Stimulated activated CD4-positive, alpha-beta T cell treated with anti-CD3 and anti-CD28 coated beads, Interleukin-4, amount 100 ng/mL, for 1 hour (primary cell): ENCODE measurements at places on chromosomes 5 and 9.

DNA sequence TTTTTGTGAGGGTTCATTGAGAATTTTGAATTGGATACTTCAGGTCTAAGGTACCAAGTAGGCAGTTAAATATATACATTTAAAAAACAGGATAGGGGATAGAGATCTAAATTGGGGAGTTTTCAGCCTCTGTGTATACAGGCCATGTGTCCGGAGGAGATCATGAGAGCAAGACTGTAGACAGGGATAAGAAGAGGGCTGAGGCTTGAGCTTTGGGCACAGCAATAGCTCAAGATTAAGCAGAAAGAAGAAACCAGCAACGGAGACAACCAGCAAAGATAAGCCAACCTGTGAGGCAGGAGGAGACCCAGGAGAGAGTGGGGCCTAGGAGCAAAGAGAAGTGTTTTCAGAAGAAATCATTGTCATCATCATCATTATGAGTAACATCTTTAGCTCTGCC is 258.4 kb downstream of the GRIA1 start:
- DNase-seq: no peak

GRCh38 chr5:156326718-156327259 is at the start of gene SGCD:
TSS of gene SGCD (plus strand) at chr5:156327164.
- no peak for DNase-seq

GRCh38 chr5:55146080-55146479 is 13.9 kb upstream of the GPX8 start:
- DNase-seq: no peak

DNA sequence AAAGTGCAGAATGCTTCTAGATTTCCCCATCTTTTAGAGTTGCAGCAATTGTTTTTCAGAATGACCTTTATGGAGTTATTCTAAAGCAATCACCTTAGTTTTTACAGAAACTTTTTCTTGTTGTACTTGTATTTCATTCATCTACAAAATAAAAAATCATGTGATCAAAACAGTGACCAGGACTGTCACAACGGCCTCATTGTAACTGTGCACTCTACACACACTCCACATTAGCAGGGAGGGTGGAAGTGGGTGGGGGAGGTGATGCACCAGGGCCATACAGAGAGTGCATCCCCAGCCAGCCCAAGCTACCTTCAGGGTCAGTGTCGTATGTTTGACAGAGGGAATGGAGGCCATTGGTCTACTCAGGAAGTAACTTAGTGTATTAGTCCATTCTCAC is 26.9 kb downstream of the EGFLAM start:
- no peak for DNase-seq

GRCh38 chr9:93552923-93553322 is 23.5 kb upstream of the PHF2 start:
- no peak for DNase-seq

- DNase-seq: no peak
Observed at GRCh38 chr5:108653201-108653600, 94.5 kb upstream of the FER start.

GRCh38 chr5:173196133-173196952 is 38.7 kb downstream of the NKX2-5 start:
- DNase-seq: no peak

DNA sequence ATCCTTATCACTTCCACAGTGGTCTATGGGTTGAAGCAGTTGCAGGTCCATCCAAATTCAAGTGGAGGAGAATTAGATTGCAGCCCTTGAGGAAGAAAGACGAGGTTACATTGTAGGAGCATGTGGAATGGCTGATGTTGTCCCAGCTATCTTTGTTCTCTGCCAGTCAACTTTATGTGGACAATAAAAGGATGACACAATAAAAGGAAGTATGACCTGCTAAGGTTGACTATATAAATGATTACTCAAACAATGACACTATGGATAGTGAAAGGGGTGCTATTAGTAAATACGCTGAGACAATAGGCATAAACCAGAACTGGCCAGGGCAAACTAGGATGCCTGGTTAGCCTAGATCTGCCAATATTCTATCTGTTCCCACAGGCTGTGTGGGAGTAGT is 12.8 kb upstream of the ZNF618 start:
- DNase-seq: no peak

GRCh38 chr9:111258875-111259271 is 71.2 kb downstream of the OR2K2 start:
- no peak for DNase-seq

DNA sequence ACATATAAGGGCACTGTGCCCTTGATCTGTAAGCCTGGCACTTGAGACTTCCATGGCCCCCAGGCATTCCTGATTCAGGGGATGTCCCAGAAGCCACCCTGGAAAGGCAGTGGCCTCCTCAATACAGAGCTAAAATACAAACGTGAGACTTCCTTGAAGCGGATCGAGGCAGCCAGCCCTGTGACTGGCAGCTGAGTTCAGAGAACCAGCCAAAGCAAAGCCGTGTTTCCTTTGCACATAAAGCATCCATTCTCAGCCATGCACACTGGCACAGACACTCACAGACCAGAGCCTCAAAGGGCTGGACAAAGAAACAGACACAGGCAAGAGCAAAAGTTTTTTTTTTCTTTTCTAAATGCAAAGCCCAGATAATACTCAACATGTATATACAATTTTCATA is 18.8 kb upstream of the CPEB4 start:
- no peak for DNase-seq

DNA sequence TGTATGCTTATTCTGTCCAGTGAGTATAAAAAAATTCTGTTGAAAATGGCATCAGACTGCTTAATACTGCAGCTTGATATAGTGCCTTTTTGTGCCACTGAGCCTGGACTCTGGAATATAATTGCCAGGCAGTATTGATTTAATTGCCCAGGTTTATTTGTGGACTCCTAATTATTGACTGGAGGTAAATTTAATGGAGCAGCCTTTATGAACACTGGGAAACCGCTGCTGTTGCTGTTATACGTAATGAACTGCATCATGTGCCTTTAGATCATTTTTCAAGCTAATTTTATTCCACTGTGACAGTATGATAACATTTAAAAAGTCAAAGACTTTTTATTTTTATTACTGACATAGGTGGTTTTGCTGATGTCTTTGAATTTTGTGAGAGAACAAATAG is 90.2 kb upstream of the SH3GL2 start:
- no peak for DNase-seq

- no peak for DNase-seq
Observed at GRCh38 chr5:103523319-103523718, 39.3 kb downstream of the NUDT12 start.

GRCh38 chr5:15995341-15996052 is 184.1 kb downstream of the MARCHF11 start:
- DNase-seq: no peak

GRCh38 chr5:95870105-95870672 is 47.7 kb upstream of the GLRX start:
- DNase-seq: peak; percentile 51

DNA sequence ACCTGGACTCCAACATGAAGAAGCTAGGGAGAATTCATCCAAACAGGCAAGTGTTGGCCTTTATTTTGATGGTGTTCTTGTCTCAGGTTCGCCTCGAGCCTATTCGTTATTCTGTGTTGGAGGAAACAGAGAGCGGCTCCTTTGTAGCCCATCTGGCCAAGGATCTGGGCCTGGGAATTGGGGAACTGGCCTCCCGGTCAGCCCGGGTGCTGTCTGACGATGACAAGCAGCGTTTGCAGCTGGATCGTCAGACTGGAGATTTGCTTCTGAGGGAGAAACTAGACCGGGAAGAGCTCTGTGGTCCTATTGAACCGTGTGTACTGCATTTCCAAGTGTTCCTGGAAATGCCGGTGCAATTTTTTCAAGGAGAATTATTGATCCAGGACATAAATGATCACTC is 367 bp downstream of the PCDHB4 start:
- DNase-seq: no peak

GRCh38 chr5:135450336-135450735 is 1.8 kb downstream of the TIFAB start:
- DNase-seq: no peak

DNA sequence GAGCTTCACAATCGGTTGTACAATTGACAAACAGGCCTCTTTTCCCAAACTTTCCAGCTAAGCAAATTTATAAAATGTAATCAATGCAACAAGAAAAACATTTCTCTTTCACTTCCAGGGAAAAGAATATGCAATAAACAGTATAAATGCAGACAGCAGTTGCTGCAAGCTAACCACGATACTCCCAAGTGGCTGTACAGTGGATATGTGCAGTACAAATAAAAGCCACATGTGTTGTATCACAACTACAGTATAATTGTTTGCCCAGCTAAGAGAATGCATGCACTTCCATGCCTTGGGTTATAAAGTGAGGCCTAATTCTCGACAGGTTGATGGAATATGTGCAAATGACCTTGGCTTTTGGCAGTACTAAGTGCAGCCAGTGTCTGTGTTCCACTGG is 16.7 kb upstream of the PDCL start:
- no peak for DNase-seq
